ENCODE measurements at places on chromosomes 1 and 21. TPM values are rescaled to one million over a fixed set of nuclear protein-coding genes. Genes with fewer than 3 reads are reported as not detected.
A peak's percentile ranks its signal among the peaks of the same experiment; 100 is the strongest.

DNA sequence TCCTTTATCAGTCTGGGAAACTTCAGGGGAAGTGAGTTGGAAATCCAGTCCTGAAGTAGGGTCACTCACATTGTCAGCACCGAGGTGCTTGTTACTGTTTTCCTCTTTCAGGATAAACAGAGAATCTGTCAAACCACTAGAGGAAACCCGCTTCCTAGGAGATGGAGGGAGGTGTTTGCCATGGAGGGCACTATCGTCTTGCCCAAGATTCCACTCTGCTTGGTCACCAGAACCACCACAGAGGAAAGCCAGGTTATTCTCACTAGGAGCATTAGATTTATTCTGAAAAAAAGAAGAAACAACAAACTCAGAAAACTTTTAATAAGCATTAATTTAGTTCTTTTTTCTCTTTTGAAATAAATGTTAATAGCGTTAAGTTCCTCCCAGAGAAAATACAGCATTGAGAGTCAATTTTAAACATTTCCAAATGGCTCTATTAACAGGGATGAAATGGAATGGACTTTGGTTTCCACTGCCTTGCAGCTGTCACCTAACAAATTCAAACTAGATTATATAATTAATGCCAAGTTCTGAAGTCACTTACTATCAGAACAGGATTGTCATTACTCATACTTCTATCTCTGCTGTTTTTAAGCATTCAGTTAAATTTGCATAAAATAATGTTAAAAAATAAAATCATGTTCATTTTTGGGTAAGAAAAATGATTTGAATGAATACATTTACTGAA is 242.8 kb downstream of the CRB1 start:
- no peaks in the 10 kb centered on the region for H3K27me3 ChIP-seq
- no peak overlapping the region for H3K27ac ChIP-seq
- no peak overlapping the region for H3K4me3 ChIP-seq
- no peak for DNase-seq

- no peak for DNase-seq
- H3K27ac ChIP-seq = no peak overlapping the region
- H3K27me3 ChIP-seq = peaks cover 2% of the 10 kb centered on the region
Measured at GRCh38 chr1:209490013-209490412, 93.5 kb upstream of the CAMK1G start.

DNA sequence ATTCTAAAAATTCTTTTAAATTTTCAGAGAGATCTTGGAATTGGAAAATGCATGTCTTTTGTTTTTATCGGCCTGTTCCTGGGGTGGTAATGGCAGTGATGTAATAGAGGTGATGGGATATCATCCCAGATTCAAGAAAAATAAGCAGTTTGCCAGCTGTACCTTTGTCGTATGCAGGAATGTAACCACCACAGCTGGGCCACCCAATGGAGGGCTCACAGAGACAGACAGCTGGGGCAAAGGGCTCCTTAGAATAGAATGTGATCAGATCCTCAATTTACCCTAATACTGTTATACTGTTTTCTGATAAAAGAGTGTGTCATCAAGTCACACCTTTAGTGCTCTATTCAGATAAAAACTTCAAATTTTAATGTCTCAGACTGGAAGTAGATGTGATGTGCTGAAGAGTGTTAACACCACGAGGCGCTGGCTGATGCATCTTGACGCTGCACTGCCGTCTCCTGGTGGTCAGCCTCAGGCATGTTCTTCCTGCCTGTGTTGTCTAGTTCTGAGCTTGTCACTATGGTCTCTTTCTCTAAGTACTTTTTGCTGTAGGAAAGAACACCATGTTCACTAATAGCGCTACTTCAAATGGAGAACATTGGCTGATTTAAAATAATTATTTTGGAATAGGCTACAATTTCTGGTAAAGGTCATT is 78.8 kb downstream of the C1orf21 start:
- H3K4me1 ChIP-seq = no peaks in the 10 kb centered on the region
- no peak for DNase-seq
- H3K27ac ChIP-seq = no peak overlapping the region
- no peak overlapping the region for H3K4me3 ChIP-seq
- H3K36me3 ChIP-seq = no peaks in the 10 kb centered on the region
- H3K27me3 ChIP-seq = peaks cover 5% of the 10 kb centered on the region

DNA sequence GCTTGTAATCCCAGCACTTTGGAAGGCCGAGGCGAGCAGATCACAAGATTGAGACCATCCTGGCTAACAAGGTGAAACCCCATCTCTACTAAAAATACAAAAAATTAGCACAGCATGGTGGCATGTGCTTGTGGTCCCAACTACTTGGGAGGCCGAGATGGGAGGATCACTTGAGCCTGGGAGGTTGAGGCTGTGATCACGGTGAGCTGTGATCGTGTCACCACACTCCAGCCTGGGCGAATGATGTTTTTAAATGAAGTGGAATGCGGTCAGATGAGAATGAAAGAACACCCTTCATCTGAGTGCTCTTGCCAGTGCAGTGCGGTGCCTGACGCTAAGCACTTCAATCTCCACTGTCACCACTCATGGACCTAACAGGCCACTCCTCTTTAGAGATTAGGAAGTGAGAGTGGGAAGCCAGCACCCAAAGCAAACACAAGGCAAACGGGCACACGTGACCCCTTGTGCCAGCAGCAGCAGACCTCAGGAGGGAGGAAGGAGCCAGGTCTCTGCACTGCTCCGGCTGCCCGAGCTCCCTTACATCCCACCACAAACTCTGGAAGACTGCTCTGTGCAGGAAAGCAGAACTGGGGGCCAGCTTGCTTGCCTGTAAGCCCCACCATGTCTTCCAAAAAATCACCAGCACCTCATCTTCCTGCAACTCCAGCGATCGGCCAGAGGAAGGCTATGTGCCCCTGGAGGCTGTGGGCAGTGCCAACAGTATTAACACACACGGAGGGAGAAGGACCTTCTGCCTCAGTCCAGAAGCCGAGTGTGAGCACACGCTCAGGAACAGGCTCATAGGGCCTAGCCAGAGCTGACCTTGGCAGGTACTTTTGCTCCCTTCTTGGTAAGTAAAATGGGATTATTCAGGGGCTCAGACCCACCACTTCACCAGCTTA is 9.7 kb downstream of the CTNNBIP1 start:
- no peak for DNase-seq
- no peak overlapping the region for H3K27ac ChIP-seq
- no peaks in the 10 kb centered on the region for H3K36me3 ChIP-seq
- peaks cover 30% of the 10 kb centered on the region for H3K4me1 ChIP-seq
- no peak overlapping the region for H3K4me3 ChIP-seq
- no peaks in the 10 kb centered on the region for H3K27me3 ChIP-seq

DNA sequence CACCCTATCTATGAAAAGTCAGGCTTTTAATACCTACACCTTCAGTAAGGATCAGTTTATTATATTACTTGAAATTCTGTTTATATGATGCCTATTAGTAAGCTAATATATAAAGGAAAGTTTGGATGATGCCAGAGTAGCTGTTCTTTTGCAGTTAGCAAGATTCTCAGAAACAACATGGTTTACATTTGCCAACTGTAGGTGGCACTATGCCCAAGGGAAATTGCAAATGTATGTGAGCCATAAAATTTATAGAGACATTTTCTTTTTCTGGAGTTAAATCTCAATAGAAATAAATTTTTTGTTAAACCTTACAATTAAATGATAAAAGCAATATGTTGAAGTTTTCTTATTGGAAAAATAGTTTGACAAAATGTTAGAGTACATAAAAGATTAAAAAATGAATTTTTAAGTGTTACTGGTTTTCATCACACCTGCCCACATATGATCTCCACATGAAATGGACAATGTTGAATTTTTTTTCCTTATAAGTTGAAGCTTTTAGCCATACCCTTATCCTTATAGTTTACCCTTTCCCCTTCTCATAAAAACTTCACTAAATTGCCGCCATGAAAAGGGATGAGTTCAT is 32.1 kb upstream of the EPHX4 start:
- no peak overlapping the region for H3K27ac ChIP-seq
- H3K36me3 ChIP-seq = no peaks in the 10 kb centered on the region
- peak; percentile 57 for DNase-seq

GRCh38 chr1:197845886-197846285 is 56.5 kb upstream of the C1orf53 start:
- peaks cover 7% of the 10 kb centered on the region for H3K27me3 ChIP-seq
- H3K4me1 ChIP-seq = no peaks in the 10 kb centered on the region
- no peak overlapping the region for H3K27ac ChIP-seq
- H3K4me3 ChIP-seq = no peak overlapping the region
- DNase-seq = no peak

NEXN gene
- total RNA-seq = 2.4 TPM

- no peaks in the 10 kb centered on the region for H3K27me3 ChIP-seq
- peaks cover 43% of the 10 kb centered on the region for H3K4me1 ChIP-seq
- DNase-seq = no peak
Measured at GRCh38 chr1:52140633-52141512, 1.0 kb upstream of the ZFYVE9 start.

- H3K27me3 ChIP-seq = no peaks in the 10 kb centered on the region
- peaks cover 32% of the 10 kb centered on the region for H3K4me1 ChIP-seq
- H3K4me3 ChIP-seq = no peak overlapping the region
- H3K36me3 ChIP-seq = no peaks in the 10 kb centered on the region
Measured at GRCh38 chr1:167268347-167268787, 47.7 kb downstream of the POU2F1 start.

- no peak for DNase-seq
- H3K4me3 ChIP-seq = no peak overlapping the region
- H3K27ac ChIP-seq = no peak overlapping the region
- H3K4me1 ChIP-seq = no peaks in the 10 kb centered on the region
- H3K36me3 ChIP-seq = no peaks in the 10 kb centered on the region
- H3K27me3 ChIP-seq = no peaks in the 10 kb centered on the region
Measured at GRCh38 chr21:44533891-44534627, 5.9 kb downstream of the KRTAP10-1 start.

SLC1A7 gene
- total RNA-seq = not detected

DNA sequence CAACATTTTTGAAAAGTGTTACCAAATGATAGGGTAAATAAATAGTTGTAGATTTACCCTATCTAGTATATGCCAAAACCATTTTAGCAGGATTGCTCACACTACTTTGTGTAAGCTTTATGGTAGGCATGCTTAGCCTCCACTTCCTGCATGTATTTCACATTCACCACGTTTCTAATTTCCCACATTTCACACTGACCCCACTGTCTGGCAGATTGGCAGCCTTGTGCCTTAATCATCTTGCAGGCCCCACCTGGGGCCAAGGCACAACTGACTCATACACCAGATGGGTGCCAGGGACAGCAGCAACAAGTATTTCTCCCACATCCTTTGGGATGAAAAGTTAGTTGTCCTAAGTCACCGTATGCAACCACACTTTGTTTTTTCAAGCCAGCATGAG is 21.2 kb upstream of the CENPF start:
- no peak overlapping the region for H3K4me3 ChIP-seq
- DNase-seq = peak; percentile 9
- peaks cover 6% of the 10 kb centered on the region for H3K27me3 ChIP-seq
- no peaks in the 10 kb centered on the region for H3K4me1 ChIP-seq

TRIM45 gene
- total RNA-seq = 0.27 TPM

DNA sequence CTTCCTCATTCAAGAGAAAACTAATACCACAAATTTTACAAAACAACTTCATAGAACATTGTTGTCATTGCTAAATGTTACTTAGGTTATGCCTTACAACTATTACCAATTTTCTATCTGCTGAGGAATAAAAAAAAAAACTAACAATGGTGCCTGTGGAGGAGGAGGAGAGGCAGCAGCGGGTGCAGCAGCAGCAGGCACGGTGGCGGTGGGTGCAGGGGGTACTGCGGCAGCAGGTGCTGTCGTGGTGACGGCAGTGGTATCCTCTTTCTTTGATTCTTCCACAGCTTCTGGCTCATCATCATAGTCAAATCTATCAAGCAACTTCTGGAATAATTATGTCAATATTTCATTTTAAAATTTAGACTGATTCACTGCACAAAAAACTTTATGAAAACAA is 35.5 kb downstream of the SCAF4 start:
- H3K27me3 ChIP-seq = no peaks in the 10 kb centered on the region
- no peak for DNase-seq
- H3K4me1 ChIP-seq = peaks cover 8% of the 10 kb centered on the region
- H3K27ac ChIP-seq = no peak overlapping the region
- no peak overlapping the region for H3K4me3 ChIP-seq
- peaks cover 42% of the 10 kb centered on the region for H3K36me3 ChIP-seq

IL22RA1 gene
- not detected for total RNA-seq

FMN2 gene
- total RNA-seq = not detected

DNA sequence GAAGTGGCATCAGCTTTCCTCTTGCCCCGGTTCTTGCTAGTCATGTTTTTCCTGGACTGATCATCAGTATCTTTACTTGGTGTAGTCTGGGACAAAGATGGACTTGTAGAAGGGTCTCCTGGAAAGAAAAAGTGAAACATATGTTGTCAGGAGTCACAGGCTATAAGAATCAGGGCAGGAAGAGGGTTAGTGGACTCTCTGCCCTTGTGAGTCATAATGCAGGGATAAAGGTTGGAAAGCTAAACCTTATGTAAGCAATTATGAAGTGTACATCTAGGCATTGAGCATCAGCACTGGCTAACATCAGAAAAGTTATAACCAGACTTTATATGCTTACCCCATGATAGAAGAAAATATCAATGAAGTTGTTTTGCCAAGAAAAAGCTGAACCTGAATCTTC is 51.2 kb downstream of the XKR8 start:
- no peaks in the 10 kb centered on the region for H3K27me3 ChIP-seq
- no peaks in the 10 kb centered on the region for H3K4me1 ChIP-seq
- DNase-seq = no peak
- peaks cover 18% of the 10 kb centered on the region for H3K36me3 ChIP-seq
- H3K4me3 ChIP-seq = no peak overlapping the region

YY1AP1 gene
- 56.2 TPM for total RNA-seq

- no peak overlapping the region for H3K4me3 ChIP-seq
- DNase-seq = peak; percentile 15
- no peak overlapping the region for H3K27ac ChIP-seq
- H3K27me3 ChIP-seq = no peaks in the 10 kb centered on the region
- H3K36me3 ChIP-seq = no peaks in the 10 kb centered on the region
Measured at GRCh38 chr1:58881471-58881994, 97.7 kb upstream of the JUN start.

DNA sequence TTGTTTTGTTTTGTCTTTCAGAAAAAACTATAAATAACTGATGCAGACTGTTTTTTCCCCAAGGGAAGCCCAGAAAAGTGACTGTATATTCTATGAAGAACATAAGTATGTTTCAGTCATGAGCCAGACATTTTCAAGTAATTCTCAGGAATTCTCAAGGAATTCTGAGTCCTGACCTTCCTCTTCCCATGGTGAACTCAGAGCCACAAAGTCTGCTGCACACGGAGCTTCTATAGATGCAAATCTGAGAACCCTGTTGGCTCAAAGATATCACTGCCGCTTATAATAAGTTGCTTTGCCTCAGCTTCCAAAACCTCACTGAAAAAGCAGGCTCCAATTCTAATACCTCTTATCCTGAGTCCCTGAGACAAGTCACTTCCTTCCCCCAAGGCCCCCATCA is 418.5 kb upstream of the RUNX1 start:
- no peaks in the 10 kb centered on the region for H3K4me1 ChIP-seq
- no peaks in the 10 kb centered on the region for H3K27me3 ChIP-seq
- no peaks in the 10 kb centered on the region for H3K36me3 ChIP-seq
- no peak for DNase-seq
- no peak overlapping the region for H3K27ac ChIP-seq

GRCh38 chr1:44239331-44239960 is 26.2 kb downstream of the DMAP1 start:
- no peak overlapping the region for H3K4me3 ChIP-seq
- no peak overlapping the region for H3K27ac ChIP-seq
- H3K27me3 ChIP-seq = no peaks in the 10 kb centered on the region
- no peaks in the 10 kb centered on the region for H3K36me3 ChIP-seq
- no peak for DNase-seq

MYBPHL gene
- total RNA-seq = not detected

GRCh38 chr21:26966649-26967061 is 233 bp downstream of the ADAMTS5 start:
- H3K27ac ChIP-seq = no peak overlapping the region
- DNase-seq = peak; percentile 1
- no peaks in the 10 kb centered on the region for H3K4me1 ChIP-seq
- no peaks in the 10 kb centered on the region for H3K36me3 ChIP-seq
- peaks cover 39% of the 10 kb centered on the region for H3K27me3 ChIP-seq
- H3K4me3 ChIP-seq = no peak overlapping the region
